Kidney capillary endothelial cell (primary cell): ENCODE measurements at places on chromosomes 11 and 22.

DNA sequence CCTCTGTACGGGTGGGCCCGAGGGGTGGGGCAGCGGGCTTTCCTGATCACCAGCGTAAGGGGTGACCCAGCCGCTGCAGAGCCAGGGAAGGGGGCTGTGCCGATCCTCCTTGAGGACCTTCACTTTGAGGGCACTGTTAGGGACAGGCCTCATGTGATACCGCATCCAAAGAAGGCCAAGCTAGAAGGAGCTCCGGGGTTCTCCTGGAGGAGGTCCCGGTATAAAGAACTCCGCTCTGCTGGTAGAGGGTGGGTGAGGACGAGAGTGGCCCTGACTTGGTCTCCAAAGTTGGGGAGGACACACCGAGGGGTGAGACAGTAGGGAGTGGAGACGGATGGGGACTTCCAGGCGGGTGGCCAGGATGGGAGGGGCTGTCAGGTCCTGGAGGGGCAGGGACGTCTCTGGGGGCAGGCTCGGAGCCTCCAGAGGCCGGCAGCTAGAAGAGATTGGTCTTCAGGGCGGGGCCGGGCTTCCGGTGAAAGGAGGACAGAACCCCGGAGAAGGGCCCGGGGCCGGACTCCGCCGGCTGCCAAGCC, 4.6 kb downstream of the PHOX2A start:
- no peak for DNase-seq

DNA sequence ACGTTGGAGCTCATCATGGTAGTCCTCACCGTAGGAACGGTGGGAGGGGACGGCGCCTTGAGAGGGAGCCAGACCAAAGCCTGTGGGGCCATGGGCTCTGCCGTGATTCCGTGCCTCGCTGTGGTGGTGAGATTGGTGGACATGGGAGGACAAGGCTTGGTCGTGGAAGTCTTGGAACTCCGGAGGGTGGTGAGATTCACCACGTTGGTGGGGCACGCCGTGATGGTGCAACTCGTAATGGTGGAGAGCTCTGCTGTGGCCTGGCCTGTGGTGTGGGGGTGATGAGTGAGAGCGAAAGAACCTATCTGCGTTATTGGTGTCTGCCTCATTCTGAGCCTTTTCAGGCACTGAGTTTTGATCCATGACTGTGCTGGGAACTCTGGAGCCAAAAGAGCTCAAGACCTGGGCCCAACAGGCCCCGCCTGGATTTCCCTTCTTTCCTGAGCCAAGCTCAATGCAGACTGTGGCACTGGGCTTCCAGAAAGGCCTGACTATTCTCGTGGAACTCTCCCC, at the start of gene CATSPER1:
Gene CATSPER1 (minus strand): TSS at position 463 of the 513 bp plus-strand sequence. CDS start 100 bp downstream, at position 363.
- no peak for DNase-seq

- no peak for DNase-seq
Measured at GRCh38 chr22:19352766-19353165, 61.2 kb upstream of the CLTCL1 start.

DNA sequence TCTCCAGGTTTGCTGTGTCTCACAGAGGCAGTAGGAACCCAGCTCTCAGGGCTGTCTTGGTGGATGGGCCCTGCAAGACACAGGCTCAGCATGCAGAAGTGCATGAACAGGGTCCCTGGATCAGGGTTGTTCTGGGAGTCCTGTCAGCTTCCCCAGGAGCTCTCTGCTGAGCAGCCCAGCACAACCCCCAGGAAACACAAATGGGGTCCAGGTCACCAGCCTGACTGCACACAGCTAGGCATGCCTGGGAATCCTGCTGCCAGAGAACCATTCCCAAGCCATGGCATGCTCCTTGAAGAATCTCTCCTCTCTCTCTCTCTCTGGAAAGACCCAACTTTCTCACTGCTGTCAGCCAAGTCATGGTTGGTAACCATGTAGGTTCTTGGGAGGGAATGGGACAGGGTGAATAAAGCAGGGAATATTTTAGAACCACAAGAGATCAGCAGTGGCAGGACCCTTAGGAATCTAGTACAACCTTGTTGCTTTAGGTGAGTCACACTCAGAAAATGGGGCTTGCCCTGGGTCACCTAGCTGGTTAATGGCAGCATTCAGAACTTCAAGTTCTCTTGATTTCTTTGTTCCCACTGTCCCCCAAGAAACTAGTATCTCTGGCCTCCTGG, 21.4 kb downstream of the TUB start:
- DNase-seq = no peak

DNA sequence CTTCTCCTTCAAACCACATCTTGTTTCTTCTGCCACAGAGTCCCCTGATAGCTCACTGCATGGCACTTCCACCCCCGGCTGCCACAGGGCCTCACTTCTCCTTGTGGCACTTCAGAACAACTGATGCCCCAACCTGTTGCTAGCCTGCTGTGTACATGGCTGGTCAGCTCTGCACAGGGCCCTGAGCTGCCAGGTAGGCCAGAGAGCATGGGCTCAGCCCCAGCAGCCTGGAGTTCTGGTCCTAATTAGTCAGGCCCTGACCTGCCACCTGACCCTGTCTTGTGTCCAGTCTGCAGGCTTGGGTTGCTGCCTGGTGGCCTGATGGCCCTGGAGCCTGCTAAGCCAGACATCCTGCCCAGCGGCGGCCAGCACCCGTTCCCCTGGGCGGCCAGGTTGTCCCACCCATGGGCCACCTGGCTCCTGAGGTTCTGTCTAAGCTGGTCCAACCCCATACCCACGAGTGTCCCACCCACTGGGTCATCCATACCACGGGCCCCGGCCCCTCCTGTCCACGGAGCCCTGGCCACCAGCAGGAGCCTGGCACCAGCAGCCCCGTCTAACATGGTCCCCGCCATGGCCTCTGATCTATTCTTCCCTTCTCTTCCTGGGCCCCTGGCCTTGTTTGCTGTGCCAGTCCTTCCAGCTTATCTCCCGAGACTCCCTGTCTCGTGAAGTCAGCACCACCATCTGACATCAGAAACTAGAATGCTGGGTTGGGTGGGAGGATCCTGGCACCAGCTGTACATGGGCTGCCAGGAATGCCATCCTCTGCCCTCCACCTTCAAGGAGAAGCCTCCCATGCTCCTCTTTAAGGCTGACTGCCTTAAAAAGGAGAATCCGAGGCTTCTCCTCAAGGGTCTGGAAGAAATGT, 3.1 kb upstream of the CERK start:
- DNase-seq = no peak

DNA sequence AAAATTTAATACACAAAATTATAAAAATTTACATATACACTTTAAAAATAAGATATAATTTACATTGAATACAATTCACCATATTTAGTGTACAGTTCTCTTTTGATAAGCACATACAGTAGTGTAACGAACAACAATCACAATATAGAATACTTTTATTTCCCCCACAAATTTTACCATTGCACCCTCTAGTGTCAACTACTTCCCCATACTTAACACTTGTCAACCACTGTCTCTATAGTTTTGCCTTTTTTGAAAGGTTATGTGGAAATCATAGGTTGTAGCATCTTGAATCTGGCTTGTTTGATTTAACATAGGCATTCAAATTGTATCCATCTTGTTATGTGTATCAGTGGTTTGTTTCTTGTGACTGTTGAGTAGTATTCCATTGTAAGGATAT, 21.3 kb upstream of the PANX1 start:
- DNase-seq = no peak

GRCh38 chr11:118003456-118003855, 17.3 kb downstream of the IL10RA start:
- no peak for DNase-seq

DNA sequence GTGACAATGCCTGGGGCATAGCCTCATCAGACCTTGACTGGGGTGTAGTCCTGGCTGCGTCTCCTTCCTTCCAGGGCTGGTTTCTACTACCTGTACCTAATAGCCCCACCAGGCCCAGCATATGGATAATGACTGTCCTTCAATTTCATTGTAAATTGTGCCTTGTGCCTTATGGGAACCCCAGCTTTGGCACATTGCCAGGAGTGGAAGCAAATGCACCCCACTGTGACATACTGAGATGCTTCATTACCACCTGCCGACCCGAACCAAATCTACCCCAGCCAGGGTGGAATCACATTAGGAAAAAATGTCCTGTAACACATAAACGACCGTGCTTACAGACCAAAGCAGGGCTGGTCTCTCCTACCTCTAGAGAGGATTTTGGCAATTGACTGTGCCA, 7.3 kb downstream of the TOP3B start:
- DNase-seq = no peak

- DNase-seq = peak; percentile 85
Measured at GRCh38 chr11:12088047-12088481, 22.3 kb upstream of the MICAL2 start.

- DNase-seq = no peak
Measured at GRCh38 chr11:77725433-77725832, 87.8 kb upstream of the CLNS1A start.

GRCh38 chr11:34870548-34871196, 45.5 kb downstream of the APIP start:
- no peak for DNase-seq

- DNase-seq = no peak
Measured at GRCh38 chr11:74412321-74412720, 14.1 kb upstream of the PGM2L1 start.

GRCh38 chr11:115981104-115981481, 476.9 kb upstream of the CADM1 start:
- no peak for DNase-seq

- peak; percentile 18 for DNase-seq
Measured at GRCh38 chr11:24386546-24387397, 110.1 kb upstream of the LUZP2 start.

DNA sequence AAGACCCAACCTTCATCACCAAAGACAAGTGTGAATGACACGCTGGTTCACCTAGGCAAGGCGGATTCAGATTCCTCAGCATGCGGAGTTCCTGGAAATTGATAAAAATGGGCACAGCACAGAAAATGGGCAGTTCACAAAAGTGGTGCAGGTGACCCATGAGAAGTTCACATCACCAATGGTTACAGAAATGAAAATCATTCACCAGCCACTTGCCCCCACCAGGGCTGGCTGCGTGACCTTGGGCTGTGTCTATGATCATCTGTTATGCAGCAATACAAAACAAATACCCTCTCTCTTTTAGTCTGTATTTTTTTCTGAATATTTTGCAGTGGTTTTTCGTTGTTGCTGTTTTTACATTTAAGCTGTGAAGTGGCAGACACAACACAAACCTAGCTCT, 415.9 kb downstream of the TBC1D22A start:
- DNase-seq = no peak

DNA sequence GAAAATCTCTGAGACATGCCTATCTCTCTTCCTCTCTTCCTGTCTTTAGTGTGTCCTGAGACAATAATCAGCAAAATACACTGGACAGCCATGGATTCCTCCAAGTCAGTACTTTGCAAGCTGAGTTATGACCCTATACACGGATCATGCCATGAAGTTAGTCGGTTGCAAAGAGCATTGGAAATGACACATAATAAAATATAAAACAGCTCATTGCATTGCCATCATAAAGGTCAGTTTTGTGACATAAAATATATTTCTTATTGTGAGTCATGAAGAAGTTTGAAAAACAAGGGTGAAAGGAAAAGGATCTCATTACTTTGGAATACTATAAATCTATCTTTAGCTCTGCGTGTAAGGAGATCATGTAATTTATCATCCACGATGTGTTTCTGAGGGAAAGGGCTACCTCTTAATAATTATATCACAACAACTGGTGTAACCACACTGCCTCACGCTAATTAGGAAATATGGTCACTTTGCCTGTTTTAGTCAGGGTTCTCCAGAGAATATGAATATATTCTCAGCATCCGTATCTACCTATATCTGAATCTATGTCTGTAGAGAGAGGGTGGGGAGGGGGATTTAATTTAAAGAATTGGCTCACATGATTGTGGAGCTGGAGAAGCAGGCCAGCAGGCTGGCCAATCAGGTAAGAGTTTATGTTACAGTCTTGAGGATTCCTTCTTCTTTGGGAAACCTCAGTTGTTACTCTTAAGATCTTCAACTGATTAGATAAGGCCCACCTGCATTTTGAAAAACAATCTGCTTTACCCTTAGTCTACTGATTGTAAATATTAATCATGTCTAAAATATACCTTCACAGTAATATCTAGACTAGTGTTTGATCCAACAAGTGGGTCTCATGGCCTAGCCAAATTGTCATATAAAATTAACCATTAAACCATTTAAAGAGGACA, 198.8 kb downstream of the FAT3 start:
- DNase-seq = no peak

- DNase-seq = no peak
Measured at GRCh38 chr11:66218036-66218435, 50.4 kb upstream of the RAB1B start.
